ENCODE measurements at places on chromosomes 5 and 9.

DNA sequence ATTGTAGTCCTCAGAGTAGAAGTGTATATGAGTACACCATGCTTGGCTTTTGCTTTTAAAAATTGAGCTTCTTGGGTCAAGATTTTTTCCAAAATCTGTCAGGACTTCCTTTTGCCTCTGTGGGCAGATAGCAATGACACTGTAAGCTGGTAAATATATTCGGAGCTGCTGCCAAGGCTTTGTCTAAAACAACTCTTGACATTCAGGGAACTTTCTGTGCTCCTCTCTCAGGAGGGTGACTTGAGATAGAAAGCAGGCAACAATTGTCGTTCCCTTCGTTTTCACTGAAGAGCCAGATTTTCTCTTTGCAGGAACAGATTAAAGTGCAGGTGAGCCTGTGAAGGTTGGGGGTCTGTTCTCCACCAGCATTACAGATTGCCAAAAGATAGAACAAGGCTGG, 230.5 kb downstream of the MAST4 start:
- no peak for DNase-seq

- DNase-seq = no peak
These were observed 53.9 kb downstream of the TTLL11 start for GRCh38 chr9:122039234-122039633.

GRCh38 chr5:3789519-3790193, 194.0 kb downstream of the IRX1 start:
- DNase-seq = no peak

- no peak for DNase-seq
These were observed 1242.3 kb upstream of the WWC1 start for GRCh38 chr5:167049043-167049663.

DNA sequence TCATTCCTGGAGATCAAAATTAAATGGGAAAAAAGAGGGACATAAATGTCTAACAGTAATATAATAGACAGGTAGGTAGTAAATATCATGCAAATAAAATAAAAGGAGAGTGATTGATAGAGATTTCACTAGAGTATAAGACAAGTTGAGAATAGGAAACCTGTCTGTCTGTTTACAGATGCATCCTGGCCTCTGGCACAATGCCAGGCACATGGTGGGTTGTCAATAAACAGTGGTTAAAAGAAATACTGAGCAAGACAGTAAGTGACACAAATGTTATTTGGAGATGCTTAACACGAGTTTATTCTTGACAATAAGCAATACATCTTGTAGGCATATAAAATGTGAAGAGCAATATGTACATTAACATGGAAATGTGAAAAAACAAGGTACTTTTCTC, 33.3 kb downstream of the RICTOR start:
- DNase-seq = no peak

DNA sequence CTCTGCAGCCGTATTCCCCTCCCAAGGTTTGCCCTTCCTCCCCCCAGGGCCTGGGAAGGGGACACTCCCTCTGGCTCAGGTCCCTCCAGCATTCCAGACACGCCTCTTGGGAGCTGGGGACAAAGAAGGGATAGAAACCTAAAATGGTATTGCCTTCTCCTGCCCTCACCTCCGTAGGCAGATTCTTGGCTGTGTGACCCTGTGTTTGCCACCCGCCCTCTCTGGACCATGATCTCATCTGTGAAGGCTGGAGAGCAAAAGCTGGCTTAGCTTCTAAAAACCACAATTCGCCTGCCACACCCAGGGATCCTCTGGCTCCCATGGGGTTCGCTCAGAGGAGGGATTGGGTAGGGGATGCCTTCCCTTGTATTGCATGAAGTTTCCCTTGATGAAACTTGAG, 7.7 kb downstream of the AQP3 start:
- DNase-seq = no peak

DNA sequence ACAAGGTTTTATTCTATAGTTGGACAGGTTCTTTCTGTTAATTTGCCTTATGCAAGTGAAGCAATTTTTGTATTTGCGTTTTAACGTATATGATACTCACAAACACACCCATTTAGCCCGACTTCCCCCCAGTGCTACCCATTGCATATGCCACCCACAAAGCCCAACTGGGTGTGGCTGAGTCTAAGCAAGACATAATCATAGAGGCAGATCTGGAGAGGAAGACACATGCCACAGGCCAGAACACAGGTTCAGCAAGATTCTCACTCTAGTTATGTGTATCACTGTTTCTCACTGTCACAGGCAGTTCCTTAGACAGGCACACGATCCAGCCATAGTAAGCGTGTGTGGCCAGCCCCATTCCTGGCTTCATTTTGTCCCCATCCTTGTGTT, 29.0 kb upstream of the PUM3 start:
- DNase-seq = peak; percentile 27

DNA sequence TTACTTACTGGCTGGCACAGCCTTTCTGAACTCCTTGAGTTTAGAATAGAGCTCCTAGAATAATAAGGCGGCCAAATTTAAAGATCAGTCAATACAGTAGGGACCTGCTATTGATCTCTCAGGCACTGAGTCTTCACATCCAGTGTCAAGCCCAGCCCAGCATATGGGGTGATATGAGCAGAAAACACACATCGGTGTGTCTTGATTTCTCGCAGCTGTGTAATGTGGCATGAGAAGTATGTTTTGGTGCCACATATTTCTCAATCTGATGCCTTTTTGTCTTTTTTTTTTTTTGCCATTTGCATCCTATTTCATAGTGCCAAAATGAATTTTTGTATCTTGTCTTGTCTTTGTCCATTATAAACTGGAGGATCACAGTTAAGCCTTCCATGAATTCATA, 51.4 kb upstream of the FSD1L start:
- no peak for DNase-seq

DNA sequence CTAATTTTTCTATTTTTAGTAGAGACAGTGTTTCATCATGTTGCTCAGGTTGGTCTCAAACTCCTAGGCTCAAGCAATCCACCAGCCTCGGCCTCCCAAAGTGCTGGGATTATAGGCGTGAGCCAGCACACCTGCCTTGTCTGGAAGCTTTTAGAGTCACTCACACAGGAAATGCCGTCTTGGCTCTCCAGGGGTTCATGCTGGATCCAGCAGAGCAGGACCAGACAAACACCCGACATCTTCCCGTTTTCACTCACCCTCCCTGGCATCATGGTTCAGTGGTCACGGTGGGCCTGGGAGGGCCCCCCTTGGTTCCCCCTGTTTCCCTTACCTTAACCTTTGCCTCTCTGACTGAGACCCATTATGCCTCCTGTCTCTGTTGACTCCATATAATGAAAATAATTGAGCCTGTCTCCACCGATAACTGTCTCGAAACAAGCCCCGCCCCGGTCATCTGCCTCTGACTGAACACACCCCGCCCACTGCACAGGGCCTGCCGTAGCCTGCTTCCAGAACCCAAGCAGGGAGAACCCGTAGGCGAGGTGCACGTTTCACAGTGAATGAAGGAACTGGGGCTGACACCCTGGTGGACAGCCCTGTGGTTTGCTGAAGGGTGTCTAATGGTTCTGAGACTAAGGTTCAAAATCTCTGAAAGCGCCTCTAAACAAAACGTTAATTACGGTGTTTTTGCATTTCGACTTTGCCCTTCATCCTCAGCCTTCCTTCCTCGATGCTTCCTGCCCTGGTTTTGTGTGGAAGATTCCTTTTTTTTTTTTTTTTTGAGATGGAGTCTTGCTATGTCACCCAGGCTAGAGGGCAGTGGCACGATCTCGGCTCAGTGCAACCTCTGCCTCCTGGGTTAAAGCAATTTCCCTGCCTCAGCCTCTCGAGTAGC, 39.7 kb upstream of the SPRY4 start:
- no peak for DNase-seq

GRCh38 chr5:132225165-132226032, 2.3 kb downstream of the P4HA2 start:
- no peak for DNase-seq

- no peak for DNase-seq
These were observed 136.7 kb downstream of the RGS3 start for GRCh38 chr9:113600023-113600823.

DNA sequence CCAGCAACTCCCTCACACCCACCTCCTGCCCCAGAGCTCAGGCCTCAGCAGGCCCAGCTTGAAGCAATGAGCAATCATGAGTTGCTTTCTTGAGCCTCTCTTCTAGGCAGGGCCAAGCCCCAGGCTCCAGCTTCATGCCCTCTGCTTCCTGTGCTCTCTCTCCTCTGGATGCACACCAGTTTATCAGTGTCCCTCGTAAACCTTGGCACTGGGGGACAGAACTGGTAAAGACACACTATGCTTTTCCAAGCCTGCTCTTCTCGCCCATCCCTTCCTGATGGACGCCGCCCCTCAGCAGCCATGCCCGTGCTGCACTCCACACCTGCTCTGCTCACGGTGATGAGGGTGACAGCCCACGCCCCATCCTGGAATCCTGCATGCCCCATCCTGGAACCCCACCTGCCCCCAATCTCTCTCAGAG, 49.4 kb upstream of the ORM1 start:
- no peak for DNase-seq

DNA sequence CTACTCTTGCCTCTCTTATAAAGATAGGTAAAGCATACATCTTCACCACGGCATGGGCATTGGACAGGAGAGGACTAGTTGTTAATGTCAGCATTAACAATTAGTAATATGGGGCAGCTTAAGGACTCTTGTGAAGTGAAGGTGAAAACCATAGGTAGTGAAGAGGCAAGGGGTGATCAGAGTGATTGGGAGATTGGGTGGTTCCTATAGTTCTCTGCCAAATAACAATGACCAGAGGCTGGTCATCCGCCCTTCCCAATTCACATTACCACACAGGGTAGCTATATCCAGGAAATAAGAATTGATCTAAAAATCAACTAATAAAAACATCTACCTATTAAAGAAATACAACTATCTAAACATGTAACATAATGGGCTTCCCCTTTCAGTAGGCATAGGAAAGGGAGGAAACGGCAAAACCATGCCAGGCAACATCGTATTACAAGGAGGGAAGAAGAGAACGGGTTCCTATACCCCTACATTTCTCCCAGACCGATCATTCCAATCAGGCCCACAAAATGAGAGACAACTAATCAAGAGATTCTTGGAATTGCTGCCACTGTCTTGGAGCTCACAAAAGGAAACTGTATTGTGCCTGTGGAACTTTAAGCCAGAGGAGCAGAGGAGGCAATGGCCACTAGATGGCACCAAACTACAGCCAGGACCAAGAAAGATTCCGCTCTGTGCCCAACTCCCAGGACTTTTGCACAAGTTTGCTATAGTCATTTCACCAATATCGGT, 121.6 kb downstream of the FBXL17 start:
- DNase-seq = peak; percentile 62

DNA sequence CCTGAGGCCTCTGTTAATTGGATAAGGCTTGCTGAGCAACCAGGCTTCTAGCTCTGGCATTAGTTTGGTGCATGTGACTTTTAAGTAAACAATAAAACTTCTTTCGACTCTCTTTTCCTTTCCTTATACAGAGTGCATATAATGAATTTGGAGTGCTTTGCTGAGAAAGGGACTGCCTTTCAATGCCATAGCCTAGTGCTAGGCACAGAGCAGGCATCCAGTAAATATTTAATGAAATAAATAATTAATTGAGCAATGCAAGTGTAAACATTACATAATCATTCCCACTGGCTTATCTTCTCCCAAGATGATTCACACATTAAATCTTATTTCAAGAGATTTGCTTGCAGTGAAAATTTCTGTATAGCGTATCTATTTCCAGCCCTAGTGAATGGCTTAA, 74.1 kb downstream of the NMUR2 start:
- DNase-seq = no peak

GRCh38 chr9:125593581-125594222, 113.3 kb downstream of the MAPKAP1 start:
- DNase-seq = no peak

DNA sequence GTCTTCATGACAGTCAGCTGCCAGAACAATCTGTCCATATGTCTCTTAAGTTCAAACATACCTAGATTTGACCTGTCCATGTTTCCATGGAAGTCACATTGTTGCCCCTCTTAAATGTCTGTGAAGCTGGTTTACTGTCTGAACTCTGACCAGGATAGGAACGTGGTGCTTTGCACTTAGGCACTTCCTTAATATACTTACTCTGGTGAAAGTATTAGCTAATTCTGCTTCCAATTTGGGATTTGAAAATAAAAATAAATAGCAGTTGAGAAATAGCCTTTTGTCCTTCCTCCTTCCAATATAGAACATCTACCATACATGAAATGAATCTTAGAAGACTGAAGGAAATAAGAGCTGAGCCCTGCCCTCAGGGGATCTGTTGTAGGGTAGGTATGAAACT, 524.5 kb upstream of the CLINT1 start:
- DNase-seq = no peak

GRCh38 chr5:56543441-56544388, 271.6 kb upstream of the MAP3K1 start:
- DNase-seq = no peak

GRCh38 chr5:152144030-152144429, 219.4 kb upstream of the GLRA1 start:
- no peak for DNase-seq

DNA sequence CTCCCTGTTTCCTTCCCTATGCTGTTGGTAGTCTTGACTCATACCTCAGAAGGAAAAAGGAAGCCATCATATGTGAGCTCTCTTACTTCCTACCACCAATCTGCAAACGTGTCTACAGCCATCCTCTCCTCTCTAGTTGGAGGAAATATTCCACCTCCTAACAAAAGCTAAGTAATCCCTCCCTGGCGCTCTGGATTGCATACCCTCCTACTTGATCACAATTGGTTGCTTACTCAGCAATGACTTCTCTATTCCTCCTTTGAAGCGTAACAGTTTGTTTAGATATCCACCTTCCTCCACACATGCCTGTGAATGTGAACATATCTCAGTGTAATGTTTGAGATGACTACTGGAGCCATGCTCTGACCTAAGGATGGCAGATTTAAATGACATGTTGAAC, 18.2 kb downstream of the RUSC2 start:
- no peak for DNase-seq

DNA sequence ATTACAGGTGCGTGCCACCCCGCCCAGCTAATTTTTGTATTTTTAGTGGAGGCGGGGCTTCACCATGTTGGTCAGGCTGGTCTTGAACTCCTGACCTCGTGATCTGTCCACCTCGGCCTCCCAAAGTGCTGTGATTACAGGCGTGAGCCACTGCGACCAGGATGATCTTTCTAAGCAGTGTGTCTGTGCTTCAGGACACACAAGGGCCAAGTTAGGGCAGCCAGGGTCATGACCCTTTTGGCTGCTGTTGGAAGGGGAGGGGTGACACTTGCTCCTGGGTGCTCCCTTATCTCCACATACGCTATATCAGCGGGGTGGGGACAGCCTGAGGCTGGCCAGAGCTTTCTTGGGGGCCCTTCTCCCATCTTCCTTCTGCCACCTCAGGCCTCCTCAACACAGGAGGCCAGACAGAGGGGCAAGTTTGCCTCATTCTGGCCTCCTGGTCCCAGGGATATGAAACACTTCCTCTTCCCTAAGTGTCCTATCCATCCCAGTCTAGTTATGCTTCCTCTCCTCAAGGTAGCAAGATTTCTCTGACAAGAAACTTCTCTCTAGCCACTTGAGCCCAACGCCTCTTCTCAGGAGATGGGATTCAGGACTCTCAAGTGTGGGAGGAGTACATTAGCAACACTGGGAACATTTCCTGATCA, 1.9 kb upstream of the ZNF79 start:
- no peak for DNase-seq

- DNase-seq = no peak
These were observed at the start of gene CNTFR for GRCh38 chr9:34589636-34590380. TSS of gene CNTFR (minus strand) at chr9:34589724. CDS start at chr9:34568981, 20,743 bp downstream.

Measured in CD4-positive, alpha-beta T cell treated with Interleukin-6 at 100 ng/mL for 8 hours (primary cell).